ENCODE measurements at places on chromosomes 5 and 9.

GRCh38 chr5:179187229-179187678 lies 127.1 kb downstream of the ZNF354C start:
- DNase-seq: no peak

DNA sequence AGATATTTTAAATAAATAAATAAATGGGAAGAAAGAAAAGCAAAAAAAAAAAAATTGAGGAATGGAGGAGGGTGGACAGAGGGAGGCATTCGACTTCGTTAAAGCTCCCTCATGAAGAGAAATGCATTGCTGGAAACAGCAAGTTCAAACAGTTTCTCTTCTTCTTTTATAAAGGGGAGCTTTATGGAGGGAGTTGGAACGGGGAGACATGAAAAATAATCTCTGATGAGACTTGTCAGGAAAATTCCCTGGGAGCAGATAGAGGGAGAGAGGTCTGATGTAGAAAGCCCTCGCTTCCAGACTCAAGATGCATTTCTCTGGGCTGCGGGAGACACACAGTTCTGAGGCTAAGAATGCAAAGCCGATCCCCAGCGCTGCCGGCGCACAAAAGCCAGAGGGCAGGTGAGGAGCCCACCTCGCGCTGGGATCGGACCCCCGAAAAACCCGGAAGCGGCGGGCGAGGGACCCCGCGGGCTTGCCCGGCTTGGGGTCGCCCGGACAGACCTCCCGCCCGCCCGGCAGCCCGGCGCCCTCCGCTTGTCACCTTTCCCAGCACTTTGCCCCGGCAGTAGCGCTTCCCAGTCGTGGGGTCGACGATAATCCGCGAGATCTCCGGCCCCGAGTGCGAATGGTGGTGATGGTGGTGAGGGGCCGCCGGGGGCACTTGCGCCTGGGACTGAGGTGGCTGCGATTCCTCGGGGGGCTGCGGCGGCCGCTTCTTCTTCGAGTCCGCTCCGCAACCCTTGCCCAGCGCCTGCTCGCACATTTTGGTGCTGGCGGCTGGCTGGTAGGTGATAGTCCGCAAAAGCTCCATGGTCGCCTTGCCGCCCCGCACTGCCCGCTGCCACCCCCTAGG lies 512 bp downstream of the PLK2 start:
- peak; percentile 56 for DNase-seq

GRCh38 chr5:116989995-116990394 lies 415.4 kb upstream of the SEMA6A start:
- DNase-seq: no peak

DNA sequence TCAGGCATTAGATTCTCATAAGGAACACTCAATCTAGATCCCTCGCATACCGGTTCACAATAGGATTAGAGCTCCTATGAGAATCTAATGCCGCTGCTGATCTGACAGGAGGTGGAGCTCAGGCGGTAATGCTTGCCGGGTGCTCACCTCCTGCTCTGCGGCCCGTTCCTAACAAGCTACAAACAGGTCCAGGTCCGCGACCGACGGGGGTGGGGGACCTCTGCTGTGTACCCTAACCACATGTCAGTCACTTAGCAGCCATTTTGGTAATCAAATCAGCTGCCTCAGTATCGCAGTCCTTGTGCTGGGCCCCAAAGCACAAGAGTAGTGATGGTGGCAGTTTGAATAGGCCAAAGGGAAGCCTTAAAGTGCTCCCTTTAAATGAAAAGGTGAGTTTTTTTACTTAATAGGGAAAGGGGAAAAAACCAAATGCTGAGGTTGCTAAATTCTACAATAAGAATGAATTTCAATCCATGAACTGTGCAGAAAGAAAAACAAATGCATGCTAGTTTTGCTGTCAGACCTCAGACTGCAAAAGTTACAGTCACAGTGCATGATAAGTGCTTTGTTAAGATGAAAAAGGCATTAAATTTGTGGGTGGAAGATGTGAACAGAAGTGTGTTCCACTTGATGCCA lies 67.0 kb upstream of the TNPO1 start:
- no peak for DNase-seq

DNA sequence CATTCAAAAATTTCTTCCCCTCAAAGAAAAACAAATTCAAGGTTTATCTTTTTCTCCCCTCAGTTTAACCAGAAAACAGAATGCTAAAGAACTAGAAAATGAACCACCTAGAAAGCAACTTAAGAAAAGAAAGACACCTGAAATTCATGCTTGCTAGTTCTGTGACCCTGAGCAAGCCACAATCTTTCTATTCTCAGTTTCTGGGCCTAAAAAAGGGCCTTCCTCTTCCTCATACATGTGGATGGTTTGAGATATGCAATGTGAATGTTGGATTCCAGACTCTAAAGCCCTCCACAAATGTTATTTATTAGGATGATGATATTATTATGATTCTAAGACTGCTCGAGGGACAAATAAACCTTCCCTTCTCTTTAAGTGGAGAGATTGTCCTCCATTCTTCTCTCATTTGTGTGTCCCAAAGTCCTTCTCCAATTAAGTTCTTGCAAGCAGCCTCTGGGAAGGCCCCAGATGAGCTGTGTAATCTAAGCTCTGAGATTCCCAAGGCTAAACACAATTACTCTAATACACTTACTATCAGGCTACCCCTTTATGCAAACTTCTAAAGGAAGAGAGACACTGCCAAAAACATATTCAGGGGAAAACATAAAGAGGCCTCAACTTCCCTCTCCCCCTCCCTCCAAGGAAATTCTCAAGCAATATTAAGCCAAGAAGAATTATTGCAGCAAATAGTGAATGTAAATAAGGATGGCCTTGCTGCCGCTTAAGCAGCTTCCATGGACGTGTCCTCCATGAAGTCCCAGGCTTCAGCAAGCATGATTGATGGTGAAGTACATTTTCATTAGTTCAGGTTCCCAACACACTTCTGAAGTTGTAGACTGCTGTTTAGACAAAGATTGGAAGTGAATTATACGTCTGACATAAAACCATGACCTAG lies 80.2 kb downstream of the PRKACG start:
- DNase-seq: no peak

DNA sequence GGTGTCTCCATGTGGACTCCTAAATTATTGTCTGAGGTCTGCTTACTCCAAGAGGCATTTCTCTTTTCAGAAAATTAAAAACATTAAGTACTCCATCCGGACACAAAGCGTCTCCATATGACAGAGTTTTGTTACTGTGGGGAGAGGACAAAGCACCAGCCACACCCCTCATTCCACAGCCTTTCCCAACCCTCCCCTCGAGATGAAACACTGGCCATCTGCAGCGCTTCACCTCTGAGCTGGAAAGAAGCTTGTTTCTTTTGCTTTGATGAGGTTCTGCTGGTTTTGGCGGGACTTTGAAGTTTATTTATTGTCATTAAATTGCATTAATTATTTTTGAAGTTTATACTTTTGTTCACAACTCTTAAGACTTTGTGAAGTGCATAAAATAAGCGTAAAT lies 27.6 kb upstream of the NKD2 start:
- DNase-seq: no peak

DNA sequence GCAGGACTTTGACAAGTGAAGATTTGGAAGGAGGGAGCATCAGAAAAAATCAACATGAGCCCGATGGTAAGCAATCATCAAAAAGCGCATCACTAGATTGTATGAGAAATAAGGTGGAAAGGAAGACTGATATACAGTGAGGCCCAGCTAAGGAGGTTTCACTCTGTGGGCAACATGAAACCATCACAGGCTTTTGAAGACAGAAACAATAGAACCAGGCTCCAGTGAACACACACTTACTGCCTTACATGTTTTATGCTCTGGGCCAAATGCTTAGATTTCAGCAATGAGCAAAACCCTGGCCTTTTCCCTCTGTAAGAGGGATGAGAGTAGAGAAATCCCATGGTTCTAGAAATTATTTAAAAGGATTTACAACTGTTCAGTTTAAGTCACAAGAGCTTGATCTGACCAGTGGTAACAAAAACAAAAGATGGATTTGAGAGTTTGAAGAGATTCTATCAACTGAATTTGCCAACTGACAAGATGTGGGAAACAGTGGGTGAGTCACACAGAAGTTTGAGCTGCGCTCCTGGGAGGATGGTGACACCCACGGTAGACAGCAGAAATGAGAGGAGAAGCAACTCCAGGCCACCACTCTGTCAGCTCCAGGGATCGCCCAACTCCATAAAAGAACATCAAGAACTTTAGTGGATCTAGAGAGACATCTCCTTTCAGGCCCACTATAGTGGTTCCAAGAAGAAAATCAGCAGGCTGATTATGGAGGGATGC lies 261.8 kb downstream of the MCTP1 start:
- no peak for DNase-seq

GRCh38 chr9:89648247-89649000 lies 43.6 kb downstream of the GADD45G start:
- DNase-seq: no peak

GRCh38 chr9:105281926-105282325 lies 37.5 kb downstream of the SLC44A1 start:
- no peak for DNase-seq

- DNase-seq: no peak
Observed at GRCh38 chr5:142807372-142807911, 37.3 kb downstream of the ARHGAP26 start.

DNA sequence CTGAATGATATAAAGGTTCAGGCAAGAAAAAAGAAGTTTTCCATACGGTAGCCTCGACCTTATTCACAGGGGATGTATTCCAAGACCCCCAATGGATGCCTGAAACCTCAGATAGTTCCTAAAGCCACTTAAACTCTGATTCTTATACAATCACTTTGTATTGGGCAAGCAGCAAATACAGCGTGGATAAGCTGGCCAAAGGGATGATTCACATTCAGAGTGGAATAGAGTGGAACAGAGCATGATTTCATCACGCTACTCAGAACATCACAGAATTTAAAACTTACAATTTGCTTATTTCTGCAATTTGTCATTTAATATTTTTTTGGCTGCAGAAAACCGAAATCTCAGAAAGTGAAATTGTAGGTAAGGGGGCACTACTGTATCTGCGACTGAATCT lies 40.5 kb upstream of the CDH18 start:
- DNase-seq: no peak

DNA sequence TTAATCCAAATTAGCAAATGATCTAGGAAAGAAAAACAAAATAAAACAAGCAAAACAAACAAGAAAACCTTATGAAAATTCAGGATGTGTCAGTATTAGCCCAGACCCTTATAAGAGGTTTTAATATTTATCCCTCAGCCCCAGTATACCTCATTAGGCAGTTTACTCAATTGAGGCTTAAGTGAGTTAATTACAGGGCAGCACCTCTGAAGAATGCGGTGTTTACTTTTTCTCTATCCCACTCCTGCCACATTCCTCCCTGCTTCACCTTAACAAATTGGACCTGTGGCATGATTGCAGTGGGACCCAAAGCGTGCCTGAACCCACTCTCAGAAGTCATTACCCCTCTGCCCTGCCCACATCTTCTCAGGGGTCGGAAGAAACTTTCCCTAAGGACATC lies 67.1 kb downstream of the SIL1 start:
- no peak for DNase-seq

GRCh38 chr5:72251386-72251785 lies 68.7 kb downstream of the MRPS27 start:
- DNase-seq: no peak

GRCh38 chr5:157865781-157866180 lies 6.8 kb upstream of the CLINT1 start:
- no peak for DNase-seq

DNA sequence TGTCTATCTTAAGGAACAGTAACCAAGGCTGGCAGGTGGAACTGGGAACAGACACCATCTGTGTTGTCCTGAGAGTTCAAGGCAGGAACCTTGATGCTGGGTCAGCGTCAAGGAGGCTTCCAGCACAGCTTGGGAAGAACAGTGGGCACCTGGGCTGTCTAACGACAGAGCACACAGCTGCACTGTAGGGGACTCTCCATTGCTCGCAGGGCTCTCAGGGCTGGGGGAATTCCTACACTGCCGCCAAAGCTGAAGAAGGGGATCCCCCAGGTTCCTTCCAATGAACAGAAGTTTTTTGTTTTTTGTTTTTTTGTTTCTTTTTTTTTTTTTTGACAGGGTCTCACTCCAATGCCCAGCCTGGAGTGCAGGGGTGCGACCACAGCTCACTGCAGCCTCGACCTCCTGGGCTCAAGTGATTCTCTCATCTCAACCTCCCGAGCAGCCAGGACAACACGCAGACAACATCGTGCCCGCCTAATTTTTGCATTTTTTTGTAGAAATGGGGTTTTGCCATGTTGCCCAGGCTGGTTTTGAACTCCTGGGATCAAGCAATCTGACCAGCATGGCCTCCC lies 81.9 kb downstream of the PTPN3 start:
- no peak for DNase-seq

GRCh38 chr5:143213231-143213850 lies 190.1 kb downstream of the NR3C1 start:
- DNase-seq: no peak

GRCh38 chr5:127754259-127754658 lies 51.1 kb downstream of the CCDC192 start:
- DNase-seq: peak; percentile 34

DNA sequence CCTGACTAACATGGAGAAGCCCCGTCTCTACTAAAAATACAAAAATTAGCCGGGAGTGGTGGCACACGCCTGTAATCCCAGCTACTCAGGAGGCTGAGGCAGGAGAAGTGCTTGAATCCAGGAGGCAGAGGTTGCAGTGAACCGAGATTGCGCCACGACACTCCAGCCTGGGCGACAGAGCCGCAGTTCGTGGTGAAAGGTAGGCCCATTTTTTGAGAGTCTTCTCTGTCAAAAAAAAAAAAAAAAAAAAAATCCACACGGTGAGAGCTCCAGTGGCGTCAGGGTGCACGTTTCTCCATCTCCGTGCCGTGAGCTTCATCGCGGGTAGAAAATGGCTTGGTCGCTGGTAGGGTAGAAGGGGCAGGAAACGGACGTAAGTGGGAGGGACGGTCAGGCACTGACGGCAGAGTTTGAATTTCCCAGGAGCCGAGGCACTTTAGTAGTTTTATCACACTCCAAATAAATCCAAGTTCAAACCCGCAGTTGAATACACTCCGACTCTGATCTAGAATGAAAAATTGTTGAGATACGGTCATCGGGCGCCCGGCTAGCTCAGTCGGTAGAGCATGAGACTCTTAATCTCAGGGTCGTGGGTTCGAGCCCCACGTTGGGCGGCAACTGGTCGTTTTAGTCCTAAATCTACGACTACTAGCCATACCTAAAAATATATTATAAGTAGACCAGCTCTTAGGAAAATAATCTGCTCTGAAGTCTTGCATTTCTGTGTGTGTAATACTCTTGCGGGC lies 2.4 kb upstream of the TRIM7 start:
- no peak for DNase-seq

DNA sequence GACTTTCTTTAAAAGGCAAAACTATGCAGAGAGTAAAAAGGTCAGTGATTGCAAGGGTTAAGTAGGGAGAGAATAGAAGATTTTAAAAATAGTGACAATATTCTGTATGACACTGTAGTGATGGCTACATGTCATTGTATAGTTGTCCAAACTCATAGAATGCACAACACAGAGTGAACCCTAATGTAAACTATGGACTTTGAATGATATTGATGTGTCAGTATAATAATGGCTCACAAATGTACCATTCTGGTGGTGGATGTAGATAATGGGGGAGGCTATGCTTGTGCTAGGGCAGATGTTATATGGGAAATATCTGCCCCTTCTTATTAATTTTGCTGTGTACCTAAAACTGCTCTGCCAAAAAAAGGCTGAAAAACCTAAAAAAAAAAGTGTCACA lies 468.9 kb downstream of the KIF4B start:
- DNase-seq: no peak

- DNase-seq: no peak
Observed at GRCh38 chr9:37951671-37952449, 47.9 kb upstream of the SLC25A51 start.
